Activated CD8-positive, alpha-beta memory T cell treated with anti-CD3 and anti-CD28 coated beads, Interleukin-2, amount 50 U/mL, for 48 hours (primary cell): ENCODE measurements at places on chromosomes 3 and 15.
A peak's percentile ranks its signal among the peaks of the same experiment; 100 is the strongest.

- DNase-seq, result no peak
Measured at GRCh38 chr3:181622365-181622764, 89.4 kb upstream of the SOX2 start.

GRCh38 chr15:92662762-92663161 lies 7.2 kb upstream of the FAM174B start:
- DNase-seq, result no peak

- DNase-seq, result no peak
Measured at GRCh38 chr3:40313975-40314860, 4.7 kb downstream of the EIF1B start.

GRCh38 chr3:188590557-188590956 lies 436.6 kb downstream of the LPP start:
- DNase-seq, result no peak

- no peak for DNase-seq
Measured at GRCh38 chr3:10950476-10951294, 41.9 kb upstream of the SLC6A1 start.

- no peak for DNase-seq
Measured at GRCh38 chr3:23035927-23036640, 167.0 kb upstream of the UBE2E2 start.

- DNase-seq, result no peak
Measured at GRCh38 chr3:16300881-16301359, 35.9 kb downstream of the OXNAD1 start.

DNA sequence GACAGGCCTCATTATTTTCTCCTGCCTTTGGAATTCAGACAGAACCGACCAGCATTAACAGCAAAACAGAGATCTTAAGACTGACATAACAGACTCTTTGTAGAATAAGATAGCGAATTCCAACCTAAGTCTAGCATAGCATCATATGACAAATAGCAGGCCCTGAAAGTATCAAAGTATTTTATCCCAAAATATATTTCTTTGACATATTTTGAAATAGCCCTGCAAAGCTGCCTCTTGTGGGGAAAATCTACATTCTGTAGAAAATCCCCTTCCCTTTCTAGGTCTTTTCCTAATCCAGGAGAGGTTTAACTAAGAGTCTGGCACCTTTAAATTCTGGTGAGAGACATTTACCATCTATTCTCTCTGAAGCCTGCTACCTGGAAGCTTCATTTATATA lies 34.4 kb upstream of the STRIT1 start:
- DNase-seq, result no peak

DNA sequence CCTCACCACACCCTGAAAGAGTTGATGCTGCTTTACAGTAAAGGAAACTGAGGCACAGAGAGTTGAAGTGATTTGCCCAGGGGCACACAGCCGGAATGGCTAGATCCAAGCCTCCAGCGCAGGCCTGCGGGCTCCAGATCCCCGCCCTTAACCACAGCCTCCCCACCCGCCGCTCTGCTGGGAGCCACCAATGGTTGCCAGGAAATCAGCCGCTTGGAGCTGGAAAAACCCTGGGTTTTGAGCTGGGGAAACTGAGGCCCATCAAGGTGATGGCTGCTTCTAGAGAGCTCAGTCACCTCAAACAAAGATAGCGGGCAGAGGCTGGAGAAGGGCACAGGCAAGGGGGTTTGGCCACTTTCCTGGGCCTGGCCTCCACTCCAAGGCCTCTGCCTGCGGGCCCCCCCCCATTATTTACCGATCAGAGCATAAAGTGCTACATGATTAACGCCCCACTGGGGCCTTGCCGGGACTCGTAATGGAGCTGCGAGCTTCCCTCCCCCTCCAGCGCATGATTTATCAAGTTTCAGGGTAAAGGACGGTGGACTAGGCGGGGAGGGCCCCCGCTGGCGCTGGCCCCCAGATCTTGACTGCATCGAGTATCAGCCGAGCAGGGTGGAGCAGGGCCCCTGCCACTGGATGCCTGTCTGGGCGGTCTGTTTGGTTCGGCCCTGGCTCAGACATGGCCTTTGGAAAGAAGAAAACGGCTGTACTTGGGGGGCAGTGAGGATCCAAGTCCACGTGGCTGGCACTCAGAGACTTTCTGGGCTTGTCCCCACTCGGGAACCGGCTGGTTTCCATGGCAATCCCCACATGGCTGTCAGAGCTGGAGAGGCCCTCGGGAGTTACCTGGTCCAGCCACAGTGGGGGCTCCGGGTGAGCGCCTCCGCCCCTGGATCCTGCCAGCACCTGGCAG lies 9.1 kb downstream of the PLXND1 start:
- no peak for DNase-seq

DNA sequence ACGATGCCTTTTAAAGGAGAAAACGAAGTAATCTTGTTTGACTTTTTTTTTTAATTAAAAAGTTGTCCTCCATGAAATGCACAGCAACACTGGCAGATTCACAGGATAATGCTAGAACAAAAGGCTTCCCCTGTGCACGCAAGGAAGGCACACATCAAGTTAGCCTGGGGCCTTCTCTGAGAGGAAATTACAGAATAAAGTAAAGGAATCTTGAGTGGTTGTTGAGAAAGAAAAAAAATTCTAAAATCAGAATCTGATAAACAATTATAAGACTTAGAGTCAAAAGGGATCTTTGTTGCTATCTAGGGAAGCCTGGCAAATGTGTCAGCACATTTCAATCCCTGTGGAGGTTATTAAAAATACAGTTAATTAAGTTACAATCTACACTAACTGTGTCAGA lies 946.0 kb downstream of the IGSF11 start:
- DNase-seq, result no peak

DNA sequence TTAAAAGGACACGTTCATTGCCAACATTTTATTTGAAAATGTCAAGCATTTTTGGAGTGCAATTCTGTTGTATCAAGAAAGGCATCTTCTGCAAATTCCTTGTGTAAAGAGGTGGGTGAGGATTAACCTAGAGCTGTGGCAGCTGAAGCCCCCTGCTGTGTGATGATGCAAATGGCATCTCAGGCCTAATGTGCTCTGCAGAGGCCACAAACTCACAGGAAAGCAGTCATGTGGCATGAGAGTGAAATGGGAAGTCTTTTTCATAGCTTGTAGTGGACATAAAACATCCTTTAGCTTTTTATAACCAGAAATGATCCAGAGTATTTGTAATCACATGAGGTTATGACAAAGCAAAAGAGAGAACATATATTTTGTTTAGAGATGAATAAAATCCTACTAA lies 6.4 kb downstream of the CADM2 start:
- no peak for DNase-seq

- DNase-seq, result peak; percentile 34
Measured at GRCh38 chr3:150738688-150739087, 24.3 kb downstream of the SIAH2 start.

GRCh38 chr15:76278651-76279050 lies 32.6 kb downstream of the ETFA start:
- no peak for DNase-seq
